Stimulated activated CD4-positive, alpha-beta T cell treated with anti-CD3 and anti-CD28 coated beads, Interleukin-1b, Interleukin-23, amount 100 ng/mL, for 24 hours (primary cell): ENCODE measurements at places on chromosomes 5 and 9.

GRCh38 chr9:104980039-104980654 is 52.2 kb upstream of the ABCA1 start:
- no peak for DNase-seq

DNA sequence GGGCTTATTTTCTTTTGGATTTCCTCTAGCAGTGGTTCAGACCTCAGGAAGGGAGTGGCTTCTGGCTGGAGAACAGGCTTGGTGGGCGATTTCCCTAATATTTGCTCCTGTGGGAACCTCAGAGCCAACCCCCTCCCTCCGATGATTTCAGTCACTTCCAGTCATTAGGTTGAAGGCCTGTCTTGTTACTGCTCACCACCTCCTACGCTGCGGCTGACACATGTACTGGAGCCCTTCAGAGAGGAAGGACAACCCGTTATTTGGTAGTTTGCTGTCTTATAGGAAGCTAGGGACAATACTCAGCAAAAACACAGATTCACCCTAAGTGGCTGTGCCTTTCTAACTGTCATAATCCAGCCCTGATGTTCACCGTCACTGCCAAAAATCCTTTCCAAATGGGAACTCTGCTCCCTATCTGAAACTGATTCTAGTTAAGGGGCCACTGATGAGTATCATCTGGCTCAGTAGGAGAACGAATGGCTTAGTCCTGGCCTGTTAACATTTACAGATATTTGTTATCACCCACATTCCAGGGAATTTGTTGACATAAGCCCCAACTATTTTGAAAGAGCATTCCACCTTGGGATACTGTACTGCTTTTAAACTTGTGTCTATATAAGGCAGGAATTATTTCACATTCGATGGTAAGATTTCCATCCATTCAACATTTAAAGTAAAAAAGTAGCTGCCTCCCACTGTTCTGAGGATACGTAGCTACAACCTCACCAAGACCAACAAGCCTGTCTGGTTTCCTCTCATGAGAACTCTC is 29.3 kb upstream of the ANKH start:
- no peak for DNase-seq

DNA sequence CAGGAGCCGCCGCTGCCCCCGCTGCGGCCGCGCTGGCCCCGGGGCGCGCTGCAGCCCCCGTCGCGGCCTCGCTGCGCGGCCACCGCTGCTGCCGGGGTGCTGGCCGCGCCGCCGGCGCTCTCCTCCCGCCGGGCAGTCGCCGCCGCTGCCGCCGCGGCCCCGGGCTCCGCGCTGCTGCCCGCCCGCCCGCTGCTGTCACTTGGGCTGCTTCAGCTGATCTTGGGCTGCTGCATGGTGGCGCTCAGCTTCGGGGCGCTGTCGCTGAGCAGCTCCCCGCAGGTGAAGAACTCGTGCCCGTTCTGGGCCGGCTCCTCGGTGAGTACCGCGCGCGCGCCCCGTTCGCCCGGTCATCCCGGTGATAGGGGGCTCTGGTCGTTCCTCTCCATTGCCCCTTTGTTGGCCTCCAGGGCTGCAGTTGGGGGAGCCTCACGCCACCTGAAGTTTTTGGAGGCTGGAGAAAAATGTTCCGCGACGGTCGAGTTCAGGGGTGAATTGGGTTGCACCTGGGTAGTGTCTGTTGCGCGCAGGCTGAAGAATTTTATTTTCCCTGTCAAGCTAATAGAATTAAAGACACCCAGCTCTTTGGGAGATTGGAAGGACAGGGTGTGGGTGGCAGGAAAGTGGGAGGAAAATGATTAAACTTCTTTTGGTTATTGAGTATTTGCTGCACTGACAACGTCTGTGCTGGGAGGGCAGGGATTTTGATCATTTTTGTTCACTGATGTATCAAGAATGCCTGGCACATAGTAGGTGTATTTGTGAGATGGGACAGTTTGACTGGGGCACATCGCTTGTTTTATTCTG is 596 bp downstream of the ENTREP1 start:
- no peak for DNase-seq

GRCh38 chr9:72349240-72349639 is 15.8 kb downstream of the ZFAND5 start:
- no peak for DNase-seq

DNA sequence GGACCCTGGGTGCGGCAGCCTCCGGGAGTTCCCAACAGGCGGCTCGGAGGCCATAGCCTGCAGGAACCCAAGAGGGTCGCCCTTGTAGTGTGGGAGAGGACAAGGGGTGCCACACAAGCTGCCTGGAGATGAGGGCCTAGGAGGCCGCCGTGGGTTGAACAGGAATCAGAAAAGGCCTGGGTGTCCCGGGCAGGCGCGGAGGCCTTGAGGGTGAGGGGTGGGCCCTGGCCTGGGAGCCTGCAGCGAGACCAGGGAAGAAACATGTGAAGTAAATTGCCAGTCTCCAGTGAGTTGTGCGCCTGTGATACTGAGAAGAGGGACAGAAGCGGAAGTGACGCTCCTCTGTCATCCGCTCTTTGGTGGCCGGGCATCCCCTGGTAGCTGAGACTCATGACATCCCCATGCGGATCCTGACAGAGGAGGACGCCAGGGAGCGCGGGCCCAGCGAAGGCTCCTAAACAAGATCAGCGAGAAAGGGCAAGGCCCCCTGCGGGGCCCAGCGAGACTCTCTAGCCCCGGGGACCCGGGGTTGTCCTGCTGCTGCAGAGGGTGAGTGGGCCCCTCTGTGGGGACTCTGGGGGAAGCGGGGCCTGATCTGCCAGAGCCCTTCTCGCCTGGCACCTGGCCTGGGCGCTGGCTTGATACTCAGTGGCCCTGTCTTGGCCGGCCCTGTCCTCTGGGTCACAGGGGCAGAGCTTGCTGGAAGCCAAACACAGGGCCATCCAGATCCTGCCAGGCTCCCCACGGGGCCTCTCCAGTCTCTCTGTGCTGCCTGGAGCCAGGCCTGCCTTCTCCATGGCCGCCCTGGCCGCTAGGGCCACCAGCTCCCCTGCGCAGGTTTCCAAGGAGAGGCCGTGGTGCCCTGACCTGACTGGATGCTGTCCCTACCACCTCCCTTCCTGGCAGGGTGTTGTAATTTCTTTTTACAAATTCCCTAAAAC is 788.4 kb downstream of the TLE4 start:
- DNase-seq, result no peak

DNA sequence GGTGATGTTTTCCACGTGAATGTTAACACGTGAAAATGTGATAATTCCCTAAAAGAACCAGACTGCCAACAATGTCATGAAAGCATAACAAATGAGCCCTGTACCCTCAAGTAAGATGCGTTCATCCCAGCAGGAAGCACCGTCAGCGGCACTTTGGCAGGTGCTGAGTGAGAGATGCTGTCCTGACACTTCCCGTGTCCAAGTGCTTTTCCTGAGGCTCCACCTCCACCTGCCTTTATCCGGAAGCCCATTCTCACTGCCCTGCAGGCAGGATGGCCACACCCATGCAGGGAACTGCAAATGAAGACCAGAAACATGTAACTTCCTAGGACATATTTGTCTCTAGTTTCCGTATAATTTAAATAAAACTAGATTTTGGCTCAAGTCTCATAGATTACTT is 238.0 kb upstream of the IRX2 start:
- no peak for DNase-seq

DNA sequence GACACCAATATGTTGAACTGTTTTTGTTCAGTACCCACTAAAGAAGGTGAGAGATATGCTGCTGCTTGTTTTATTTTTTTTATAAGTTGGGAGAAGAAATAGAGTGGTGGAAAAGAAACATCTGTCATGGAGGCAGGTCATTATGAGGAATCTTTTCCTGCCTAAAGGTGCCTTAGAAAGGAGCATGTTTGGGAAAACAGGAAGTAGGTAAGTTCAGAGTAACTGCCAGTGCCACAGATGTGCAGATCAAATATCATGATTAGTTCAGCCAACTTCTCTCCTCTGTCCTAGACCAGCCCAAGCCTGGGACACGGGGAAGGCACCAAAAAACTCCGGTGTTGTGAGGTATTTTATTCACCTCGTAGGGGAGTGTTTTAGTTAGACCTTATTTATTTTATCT is 144.2 kb downstream of the MAN2A1 start:
- DNase-seq, result no peak

- no peak for DNase-seq
These were observed 3.9 kb upstream of the LNPEP start for GRCh38 chr5:96932026-96932425.

- no peak for DNase-seq
These were observed 125.8 kb upstream of the SNX2 start for GRCh38 chr5:122649080-122649479.

GRCh38 chr9:124084087-124084486 is 72.5 kb downstream of the LHX2 start:
- no peak for DNase-seq

DNA sequence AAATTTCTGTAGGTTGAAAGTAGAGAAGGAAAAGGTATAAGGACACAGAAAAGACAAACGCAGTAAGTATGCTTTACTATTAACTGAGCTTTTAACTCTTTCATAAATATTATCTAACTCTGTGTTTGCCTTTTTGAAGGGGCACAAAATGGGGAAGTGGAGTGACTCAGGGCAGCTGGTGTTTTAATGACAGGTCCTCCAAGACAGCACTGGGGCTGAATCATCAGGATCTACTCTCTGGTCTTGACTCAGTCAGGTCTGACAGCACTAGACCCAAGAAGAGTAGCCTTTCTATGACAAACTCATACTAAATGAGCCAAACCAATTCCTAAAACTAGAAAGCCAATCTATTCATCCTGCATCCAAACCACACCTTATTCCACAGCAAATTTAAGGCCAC is 102.2 kb downstream of the APTX start:
- no peak for DNase-seq

DNA sequence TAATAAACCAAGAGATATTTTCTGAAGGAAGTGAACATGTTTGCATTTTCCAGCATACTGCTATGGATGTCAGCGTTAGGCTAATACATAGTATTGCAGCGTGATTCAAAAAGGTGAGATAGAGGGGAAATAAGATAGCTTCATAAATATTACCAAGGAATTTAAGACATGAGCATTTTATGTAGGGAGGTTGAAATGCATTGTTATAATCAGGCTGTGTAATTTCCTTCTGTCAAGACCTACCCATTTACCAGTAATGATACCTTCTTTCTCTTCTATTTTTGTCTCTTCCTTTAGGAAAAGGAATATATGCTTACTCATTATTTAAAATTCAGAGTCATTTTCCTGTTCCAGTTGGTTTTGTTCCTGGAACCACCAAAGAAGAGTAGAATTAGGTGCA is 33.3 kb downstream of the PIK3R1 start:
- no peak for DNase-seq

- DNase-seq, result no peak
These were observed 268.2 kb upstream of the TAS2R1 start for GRCh38 chr5:9898319-9898718.

DNA sequence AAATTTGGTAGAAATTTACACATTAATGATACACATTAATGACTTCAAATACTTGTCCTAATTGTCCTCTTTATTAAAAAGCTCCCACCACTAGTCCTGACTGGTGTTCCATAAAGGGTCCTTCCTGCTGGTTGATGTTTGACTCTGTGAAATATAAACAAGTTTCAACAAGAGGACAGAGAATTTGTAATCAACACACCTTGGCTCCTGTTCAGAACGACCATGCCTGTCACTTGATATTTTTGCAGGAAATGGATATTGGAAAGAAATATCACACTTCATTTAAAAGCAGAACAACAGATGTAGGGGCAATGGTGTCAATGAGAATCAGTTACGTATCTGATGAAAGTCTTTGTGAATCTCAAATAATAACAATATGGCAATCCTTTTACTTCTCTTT is 211.7 kb downstream of the ENC1 start:
- no peak for DNase-seq

DNA sequence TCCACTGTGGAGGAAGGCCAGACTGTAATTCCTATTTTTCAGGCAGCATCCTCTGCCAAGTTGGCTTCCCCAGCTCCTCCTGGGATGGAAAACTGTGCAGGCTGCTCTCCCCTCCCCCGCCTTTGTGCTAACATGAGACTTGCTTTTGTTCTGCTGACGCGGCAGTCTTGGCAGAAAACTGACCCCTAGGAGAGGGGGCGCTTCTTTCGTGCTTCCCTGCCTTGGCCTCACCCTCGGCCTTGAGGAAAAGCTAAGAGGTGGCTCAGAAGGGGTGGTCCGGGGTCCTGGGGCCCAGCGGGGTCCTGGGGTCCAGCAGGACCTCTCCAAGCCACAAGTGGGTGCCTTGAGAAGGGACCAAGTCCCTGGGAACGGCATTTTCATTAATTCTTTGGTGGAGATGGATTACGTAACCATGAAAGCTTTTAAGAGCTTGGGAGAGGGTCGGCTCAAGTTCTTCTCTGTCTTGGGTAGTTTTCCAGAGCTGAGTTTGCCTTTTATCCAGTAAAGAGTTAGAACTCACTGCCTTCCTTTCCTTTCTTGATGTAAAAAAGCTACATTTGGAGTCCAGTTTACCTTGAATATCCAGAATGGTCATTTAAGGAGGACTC is 51.0 kb downstream of the SH3PXD2B start:
- no peak for DNase-seq

DNA sequence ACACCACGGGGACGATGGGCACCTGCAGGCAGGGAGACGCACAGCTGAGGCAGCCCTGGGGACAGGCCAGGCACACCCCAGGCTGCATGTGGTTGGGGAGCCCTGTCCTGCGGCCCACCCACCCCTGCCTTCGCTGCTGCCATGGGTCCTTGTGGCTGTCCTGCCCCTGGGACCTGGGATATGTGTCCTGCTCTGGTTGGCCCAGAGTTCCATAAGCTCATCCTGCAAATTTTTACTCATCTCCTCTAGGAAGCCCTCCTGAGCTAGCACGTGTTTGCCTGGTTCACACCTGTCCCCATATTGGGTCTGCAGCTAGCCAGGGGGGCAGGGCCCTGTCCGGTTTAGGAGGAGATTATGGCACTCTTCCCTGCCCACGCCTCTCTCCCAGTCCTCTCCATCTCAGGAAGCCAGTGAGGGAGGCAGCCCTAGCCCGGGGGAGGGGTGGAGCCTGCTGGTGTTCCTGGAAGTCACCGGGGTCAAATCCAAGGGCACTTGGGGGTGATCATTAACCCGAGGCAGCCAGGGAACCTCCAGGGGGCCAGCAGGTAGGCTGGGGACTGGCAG is 12.2 kb downstream of the EGFL7 start:
- DNase-seq, result no peak

DNA sequence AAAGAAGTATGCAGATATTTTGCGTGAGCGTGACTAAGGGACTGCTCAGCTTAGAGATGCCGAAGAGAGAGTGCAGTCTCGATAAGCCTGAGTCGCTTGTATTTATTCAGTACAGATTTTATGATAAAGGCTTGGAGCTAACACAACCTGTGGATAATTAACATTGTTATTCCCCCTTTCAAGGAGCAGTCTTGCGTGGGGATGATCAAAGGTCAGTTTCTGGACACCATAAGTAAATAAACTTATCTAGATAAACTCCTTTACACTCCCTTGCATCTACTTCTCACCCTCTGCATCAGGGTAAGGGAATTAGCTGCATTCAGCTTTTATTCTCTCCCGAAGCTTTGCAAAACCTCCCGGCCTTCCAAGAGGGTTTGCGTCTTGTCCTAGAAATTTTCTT is 357.8 kb upstream of the ST8SIA4 start:
- DNase-seq, result no peak
